ENCODE measurements at places on chromosomes 4 and X.

DNA sequence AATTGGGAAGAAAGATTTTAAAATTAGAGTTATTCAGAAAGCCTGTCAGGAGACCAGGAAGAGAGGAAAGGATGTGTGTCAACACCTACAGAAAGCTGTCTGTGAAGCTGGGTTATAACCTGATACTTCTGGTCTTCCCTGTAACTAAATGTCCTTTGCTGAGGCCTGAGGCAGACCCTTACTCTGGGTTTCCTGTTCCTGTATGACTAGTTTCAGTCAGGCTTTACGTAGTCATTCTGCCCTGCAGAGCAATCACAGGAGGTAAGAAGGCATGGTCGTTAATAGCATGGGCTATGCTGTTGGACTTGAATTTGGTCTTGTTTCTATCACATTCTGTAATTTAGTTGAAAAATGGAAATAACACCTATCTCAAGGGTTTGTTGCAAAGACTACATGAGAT is 110.5 kb upstream of the IGFBP7 start:
- no peak for DNase-seq

GRCh38 chrX:22351966-22352365 is 79.3 kb downstream of the CBLL2 start:
- DNase-seq: no peak

- DNase-seq: peak; percentile 71
These were observed 118.0 kb downstream of the MANBA start for GRCh38 chr4:102642631-102643298.

DNA sequence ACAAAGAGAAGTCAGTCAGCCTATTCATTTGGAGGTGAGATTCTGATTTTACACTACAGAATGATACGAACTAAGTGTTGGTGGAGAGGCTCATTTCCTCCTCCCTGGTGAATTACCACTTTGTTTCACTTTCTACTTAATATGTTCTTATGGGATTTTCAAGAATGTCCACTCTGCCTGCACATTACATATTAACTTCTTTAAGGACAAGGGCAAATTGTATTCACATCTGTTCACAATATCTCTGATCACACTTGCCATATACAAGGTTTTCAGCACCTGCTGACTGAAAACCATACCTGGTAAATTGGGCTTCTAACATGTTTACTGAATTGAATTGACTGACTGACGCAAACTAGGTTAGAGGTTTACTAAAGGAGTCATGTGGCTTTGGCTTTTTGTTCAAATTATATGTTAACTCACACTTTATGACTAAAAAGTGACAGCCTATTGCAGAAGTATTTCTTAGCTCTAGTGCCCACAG is 188.4 kb upstream of the MBNL3 start:
- no peak for DNase-seq

- DNase-seq: no peak
These were observed 55.8 kb downstream of the IL1RAPL2 start for GRCh38 chrX:104621781-104622180.

DNA sequence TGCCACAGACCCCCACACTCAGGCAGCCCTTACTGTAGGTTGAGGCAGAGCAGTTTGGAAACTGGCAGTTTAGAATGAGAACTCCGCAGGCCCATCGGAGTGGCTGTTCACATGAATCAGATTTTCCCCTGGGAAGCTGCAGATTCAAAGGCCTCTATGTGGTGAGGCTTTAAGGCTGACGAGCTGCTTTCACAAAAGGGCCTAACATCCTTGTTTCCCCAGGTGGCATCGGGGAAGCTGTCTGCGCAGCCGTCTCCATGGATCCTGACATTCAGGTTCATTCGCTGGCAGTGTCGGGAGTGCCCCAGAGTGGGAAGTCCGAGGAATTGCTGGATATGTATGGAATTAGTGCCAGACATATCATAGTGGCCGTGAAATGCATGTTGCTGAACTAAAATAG is 33.7 kb downstream of the TKTL1 start:
- DNase-seq: no peak

DNA sequence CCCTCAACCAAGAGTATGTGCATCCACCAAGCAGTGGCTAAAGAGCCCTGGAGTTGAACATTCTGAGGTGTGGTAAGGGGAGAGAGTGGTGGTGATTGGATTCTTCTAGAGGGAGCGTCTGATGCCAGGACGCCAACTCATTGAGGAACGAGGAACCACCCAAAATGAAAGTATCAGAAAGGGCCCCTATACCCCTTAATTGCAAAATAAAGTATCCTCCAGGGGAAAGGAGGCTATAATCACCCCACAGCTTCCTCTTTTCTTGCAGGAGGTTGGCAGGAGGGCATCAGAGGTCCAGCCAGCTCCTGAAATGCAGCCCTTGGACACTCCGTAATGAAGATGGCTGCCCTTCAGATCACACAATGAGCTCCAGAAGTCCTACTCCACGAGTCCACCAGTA is 5.3 kb upstream of the KIAA1210 start:
- DNase-seq: no peak

- peak; percentile 10 for DNase-seq
These were observed 128.7 kb downstream of the MID1IP1 start for GRCh38 chrX:38929966-38930421.

- DNase-seq: no peak
These were observed 101.4 kb downstream of the PPARGC1A start for GRCh38 chr4:23788460-23788859.

- no peak for DNase-seq
These were observed 107.3 kb upstream of the PRDX4 start for GRCh38 chrX:23559975-23560374.

GRCh38 chr4:26468283-26468949 is 21.9 kb downstream of the CCKAR start:
- DNase-seq: no peak

- DNase-seq: no peak
These were observed 575.5 kb downstream of the GBA3 start for GRCh38 chr4:23268072-23268771.

DNA sequence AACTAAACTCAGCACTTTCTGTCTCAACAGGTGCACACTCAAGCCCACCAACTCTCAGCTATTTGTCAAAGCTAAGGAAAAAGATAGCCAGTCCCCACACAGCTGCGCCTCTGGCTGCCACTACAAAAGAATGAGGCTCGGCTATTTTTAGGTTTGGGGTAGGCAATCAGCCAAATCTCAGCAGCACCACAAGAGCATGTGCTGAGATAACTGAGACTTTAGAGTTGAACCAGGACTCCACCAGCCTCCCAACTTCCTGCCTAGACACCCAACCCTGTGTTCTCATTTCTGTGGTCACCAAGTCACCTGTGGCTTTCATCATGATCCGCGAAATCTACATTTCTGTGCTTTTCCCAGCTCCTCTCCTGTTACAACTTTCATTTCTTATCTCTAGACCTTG is 28.0 kb downstream of the DMD start:
- peak; percentile 82 for DNase-seq

GRCh38 chrX:7073336-7073735 is 74.2 kb upstream of the STS start:
- DNase-seq: no peak

- no peak for DNase-seq
These were observed 19.4 kb downstream of the MTM1 start for GRCh38 chrX:150587585-150588503.

DNA sequence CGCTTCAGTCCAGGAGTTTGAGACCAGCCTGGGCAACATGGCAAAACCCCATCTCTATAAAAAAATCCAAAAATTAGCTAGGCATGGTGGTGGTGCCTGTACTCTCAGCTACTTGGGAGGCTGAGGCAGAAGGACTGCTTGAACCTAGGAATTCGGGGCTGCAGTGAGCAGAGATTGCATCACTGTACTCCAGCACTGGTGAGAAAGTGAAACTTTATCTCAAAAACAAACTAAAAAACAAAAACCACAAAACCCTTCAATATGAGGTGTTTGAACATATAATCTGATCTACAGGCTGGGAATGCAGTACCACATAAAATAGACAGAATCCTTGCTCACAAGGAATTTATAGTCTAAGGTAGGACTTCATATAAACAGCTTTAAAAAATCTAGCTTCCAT is 103.9 kb downstream of the PDS5A start:
- peak; percentile 83 for DNase-seq

- no peak for DNase-seq
These were observed 52.9 kb downstream of the SLC7A11 start for GRCh38 chr4:138189206-138189605.

DNA sequence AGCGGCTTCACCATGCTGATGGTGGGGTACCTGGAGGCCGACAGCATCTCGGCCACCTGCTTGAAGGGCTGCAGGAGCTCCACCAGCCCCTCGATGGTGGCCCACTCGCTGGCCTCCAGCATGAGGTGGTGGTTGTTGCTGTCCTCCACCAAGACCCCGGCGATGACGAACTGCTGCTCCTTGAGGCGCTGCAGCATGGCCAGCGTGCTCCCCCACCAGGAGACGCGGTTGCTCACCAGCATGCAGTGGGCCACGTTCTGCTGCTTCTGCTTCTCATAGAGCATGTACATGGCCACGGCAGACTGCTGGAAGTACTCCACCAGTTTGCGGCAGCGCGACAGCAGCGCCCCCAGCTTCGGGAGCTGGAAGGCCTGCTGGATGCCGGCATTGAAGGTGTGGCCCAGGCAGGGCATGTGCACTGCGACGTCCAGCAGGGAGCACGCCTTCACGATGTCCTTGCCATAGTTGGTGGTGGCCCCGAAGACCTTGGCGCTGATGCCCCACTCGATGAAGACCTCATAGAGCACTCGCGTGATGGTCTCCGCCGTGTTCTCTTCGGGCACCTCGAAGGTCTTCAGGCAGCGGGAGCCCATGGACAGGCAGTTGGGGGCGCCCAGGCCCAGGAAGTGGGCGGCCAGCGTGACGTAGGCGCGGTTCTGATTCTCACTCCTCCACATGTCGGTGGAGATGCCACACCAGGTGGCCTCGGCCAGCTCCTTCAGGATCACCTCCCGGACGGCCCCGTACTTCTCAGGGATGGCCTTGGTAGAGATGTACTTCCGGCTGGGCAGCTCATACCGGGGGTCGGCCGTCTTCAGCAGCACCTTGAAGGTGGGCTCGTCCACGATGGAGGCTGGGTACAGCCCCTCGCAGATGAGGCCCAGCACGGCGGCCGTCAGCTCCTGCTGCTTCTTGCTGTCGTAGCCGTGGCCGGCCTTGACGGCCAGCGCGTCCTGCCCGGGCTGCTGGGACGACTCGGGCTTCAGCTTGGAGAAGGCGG is 11.0 kb downstream of the DHRSX start:
- no peak for DNase-seq

- DNase-seq: no peak
These were observed 77.6 kb upstream of the ZNF518B start for GRCh38 chr4:10534820-10535219.

DNA sequence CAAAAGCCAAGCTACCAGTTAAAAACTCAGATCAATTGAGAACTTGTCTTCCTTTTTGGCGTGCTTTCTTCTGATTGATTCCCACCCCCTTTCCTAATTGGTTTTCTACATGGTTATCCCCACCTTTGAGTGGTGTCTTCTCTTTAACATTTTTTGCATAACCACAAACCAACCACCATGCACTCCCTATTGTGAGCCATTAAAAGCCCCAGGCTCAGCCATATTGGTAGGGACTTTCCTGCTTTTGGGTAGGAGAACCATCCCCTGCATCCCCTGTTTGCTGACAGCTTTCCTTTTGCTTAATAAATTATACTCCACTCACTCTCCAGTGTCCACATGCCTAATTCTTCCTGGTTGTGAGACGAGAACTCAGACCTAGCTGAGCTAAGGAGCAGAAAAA is 1651.4 kb upstream of the IGFBP7 start:
- no peak for DNase-seq

GRCh38 chr4:147059064-147059731 is 113.5 kb upstream of the TTC29 start:
- DNase-seq: no peak

- no peak for DNase-seq
These were observed 1240.2 kb downstream of the FAM133A start for GRCh38 chrX:94914235-94914634.

DNA sequence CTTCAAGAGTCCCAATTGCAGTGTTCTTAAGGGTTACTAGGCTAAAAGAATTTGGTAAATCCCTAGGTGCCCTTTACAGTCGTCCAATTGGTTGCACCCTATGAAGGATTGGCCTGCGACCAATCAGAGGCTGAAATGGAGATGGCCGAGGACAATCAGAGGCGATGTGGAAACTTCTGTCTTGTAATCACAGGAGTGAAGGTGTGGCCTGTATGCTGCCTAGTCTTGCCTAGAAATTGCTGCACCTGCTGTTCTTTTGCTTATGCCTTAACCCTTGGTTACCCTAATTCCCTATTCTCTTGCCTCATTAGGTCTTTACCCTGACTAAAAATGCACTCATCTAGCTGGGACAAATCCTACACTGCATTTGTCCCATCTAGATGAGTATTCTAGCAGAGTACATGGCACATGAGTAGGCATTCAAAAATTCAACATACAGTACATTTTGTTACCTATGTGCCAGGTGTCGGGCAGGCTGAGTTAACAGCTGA is 1.0 kb upstream of the DCK start:
- DNase-seq: peak; percentile 9

DNA sequence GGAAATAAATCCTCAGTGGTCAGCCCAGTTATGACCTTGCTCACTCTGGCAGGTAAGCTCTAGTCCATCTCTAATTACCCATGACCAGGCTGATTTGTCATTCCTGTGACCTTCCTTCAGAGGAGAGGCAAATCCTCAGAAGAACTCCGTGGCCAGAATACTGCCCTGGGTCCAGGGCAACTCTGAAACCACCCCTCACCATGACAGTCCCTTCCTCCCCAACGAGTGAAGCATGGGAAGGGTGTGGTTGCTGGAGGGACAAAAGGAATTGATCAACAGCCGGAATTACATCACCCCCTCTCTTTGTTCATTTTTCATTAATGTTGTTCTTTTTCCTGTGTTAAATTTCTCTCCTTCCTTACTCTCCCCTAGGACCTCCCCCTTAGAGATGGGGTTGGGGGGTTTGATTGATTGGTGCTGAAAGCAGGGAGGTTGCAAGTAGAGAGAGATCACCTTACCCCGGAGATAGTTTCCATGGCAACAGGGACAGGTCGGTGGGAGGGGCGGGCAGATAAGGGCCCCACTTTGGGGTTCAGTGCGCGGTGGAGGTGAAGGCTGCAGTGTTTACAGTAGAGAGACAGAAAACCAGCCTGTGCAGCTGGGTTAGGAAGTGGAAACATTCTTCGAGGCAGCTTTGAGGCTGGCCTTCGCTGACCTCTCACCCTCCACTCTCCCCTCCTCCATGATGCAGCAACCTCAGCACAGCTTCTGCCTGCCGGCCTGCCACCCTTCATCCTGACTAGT is 647.4 kb downstream of the BCOR start:
- DNase-seq: no peak

- DNase-seq: no peak
These were observed 137.6 kb downstream of the NPNT start for GRCh38 chr4:106032851-106033286.

GRCh38 chrX:134807039-134807729 is 148.9 kb upstream of the PLAC1 start:
- peak; percentile 90 for DNase-seq

GRCh38 chrX:46262304-46262703 is 282.9 kb downstream of the ZNF674 start:
- no peak for DNase-seq

GRCh38 chrX:18220786-18221185 is at the start of gene BEND2:
BEND2 (minus strand) TSS chrX:18220886; CDS start chrX:18220750, 136 bp downstream.
- no peak for DNase-seq
